ENCODE measurements at places on chromosomes 4 and X.

DNA sequence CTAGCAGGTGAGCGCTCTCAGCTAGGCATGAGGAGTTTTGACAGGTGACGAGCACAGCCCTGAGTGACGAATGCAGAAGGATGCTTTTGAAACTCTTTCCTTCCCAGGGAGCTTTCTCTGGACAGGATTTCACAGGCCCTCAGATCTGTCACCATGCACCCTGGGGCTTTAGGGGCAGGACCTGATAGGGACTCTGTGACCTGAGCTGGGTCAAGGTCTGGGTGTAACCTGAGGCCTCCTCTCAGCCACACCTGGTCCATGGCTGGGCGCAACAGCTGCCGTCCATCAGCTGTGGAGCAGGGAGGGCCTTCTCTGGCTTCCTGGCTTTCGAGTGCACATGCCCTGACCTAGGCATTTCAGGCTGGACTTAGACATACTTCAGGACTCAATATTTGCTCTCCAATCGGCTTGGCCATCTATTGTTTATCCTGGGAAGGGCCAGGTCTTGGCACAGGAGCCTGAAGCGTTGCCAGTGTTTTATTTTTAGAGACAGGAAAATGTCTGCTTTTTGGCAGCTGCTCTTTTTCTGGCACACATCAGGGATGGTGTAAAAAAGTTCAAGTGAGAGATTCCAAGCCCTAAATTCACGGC lies 56.4 kb downstream of the C4orf51 start:
- DNase-seq = no peak

DNA sequence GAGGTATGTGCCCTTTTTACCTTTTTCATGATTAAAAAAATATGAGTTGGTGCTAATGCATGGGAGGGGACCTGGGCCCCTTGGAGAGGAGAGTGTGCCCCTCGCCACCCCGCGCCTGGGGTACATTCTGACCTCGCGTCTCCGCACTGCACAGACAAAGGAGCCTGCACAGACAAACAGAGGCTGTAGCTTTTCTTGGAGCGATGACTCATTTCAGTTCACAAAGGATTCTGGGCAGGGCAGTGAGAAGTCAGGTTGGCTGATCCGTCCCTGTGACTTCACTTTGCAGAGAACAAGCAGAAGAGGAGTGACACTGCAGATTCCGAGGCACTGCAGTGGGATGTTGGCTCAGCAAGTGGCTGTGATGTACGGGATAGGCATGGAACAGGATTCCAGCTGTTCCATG lies 82.9 kb downstream of the STOX2 start:
- peak; percentile 15 for DNase-seq

GRCh38 chr4:141133999-141134995 lies 1.0 kb upstream of the RNF150 start:
- no peak for DNase-seq

GRCh38 chrX:19902110-19902509 lies 14.7 kb upstream of the SH3KBP1 start:
- DNase-seq = no peak

GRCh38 chr4:72326692-72327632 lies 242.1 kb downstream of the ADAMTS3 start:
- DNase-seq = peak; percentile 32

GRCh38 chr4:156746111-156746510 lies 225.5 kb downstream of the PDGFC start:
- DNase-seq = no peak

GRCh38 chr4:152039023-152039481 lies 278.2 kb upstream of the GATB start:
- no peak for DNase-seq

GRCh38 chr4:13496605-13497004 lies 12.5 kb upstream of the RAB28 start:
- no peak for DNase-seq

DNA sequence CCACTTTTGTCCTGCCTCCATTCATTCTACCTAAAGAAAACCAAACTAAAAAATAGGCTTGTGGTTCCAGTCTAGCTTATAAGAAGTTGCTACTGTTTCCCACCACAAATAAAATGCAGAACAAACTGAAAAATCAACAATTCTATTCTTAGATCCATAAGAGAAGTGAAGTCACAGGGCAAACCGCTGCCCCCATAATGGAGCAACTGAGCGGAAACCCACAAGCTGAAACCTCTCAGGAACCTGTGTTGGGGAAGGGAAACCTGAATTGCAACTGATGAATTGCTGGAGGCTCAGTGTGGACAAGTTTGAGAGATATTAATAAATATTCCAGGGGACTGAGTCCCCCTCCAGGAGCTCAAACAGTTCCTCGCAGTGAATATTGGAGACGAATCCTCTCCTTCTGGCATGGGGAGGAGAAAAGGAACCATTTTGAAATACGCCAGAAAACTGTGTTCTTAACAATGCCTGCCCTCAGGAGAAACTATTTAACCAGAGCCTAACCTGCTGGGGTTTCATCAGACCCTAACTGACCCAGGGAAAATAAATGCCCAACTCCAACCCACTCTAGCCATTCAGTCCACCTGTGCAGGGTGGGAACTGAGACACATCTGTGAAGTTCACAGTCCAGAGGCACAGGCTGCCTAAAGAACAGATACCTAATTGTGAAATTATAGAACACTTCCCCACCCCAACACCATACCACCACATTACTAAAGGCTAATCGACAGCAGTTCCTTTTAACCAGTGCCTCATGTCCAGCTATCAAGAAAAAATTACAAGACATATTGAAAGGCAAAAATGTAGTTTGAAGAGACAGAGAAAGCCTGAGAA lies 22.8 kb upstream of the SH3RF1 start:
- no peak for DNase-seq

GRCh38 chr4:166091912-166092510 lies 219.0 kb downstream of the TLL1 start:
- peak; percentile 39 for DNase-seq

DNA sequence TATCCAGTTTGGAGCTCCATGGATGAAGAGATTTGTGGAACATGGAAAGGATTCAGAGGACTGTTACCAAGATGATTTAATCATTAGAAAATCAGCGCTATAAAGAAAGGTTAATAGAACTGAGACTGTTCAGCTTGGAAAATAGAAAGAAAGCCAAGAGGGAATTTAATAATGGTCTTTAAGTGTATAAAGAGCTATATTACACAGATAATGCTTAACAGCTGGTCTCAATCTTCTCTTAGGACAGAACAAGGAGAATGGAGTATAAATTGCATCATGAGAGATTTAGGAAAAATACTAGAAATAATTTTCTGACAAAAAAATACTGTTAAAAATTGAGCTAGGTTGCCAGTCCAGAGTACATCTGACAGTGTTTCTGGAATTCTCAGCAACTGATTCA lies 91.3 kb upstream of the MAGEC2 start:
- no peak for DNase-seq

- no peak for DNase-seq
Measured at GRCh38 chrX:97602465-97603258, 719.0 kb downstream of the RPA4 start.

GRCh38 chr4:107600983-107601382 lies 119.1 kb downstream of the PAPSS1 start:
- no peak for DNase-seq

DNA sequence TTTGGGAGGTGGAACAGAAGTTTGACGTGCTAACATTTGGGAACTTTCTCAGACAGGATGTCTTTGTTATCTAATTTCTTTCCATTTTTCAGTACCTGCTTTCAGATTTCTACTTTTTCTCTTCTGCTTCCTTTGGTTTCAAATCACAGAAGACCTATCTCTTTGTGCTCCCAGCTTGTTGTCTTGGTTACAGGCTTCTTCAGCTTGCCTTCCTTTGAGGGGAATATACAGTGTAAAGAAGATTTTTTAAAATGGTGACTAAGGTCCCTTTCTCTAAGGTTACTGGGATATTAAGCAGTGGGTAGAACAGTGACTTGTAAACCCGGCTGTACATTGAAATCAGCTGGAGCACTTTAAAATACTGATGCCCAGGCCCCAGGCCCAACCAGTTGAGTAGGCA lies 48.0 kb downstream of the TMEM164 start:
- no peak for DNase-seq

DNA sequence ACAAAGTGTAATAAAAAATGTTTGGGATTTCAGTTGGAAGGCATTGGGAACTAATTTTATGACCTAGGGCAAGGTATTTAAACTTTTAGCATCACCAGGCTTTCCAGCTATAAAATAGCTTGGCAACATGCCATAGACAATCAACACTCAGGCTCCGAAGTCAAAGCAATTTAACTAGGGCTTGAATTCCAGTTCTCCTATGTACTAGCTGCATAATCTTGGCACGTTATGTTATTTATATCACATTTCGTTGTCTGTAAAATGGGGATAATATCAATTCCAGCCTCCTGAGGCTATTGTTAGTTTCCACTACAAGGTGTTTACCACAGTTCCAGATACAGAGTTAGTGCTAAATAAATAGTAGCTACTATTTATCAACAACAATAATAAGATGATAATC lies 78.8 kb downstream of the DMD start:
- DNase-seq = no peak

DNA sequence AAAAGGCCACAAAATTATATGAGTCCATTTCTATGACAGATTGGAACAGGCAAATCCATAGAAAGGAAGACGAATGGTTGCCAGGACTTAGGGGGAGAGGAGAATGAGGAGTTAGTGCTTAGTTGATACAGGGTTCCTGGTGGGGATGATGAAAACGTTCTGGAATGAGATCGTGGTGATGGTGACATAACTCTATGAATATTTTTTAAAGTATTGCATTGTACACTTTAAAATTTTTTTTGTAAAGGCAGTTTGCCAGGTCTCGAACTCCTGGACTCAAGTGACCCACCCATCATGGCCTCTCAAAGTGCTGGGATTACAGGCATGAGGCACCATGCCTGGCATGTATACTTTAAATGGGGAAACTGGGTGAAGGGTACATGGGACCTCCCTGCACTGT lies 9.9 kb upstream of the CCNQ start:
- DNase-seq = no peak

DNA sequence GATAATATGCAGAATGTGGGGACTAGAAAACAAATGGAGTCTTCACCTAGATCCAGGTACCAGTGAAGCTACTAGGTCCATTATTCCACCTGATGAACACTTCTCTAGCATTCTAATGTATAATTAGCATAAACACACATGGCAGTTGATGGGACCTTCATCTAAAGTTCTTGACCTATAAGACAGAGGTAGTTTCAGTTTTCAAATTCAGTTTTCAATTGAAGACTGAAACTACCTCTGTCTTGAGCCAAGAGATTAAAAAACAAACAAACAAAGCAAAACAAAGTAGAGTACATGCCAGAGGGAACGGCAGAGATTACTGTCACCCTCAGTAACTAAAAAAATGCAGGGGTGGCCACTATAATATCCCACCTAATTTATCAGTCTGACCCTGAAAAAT lies 199.9 kb upstream of the NEIL3 start:
- DNase-seq = no peak

- no peak for DNase-seq
Measured at GRCh38 chrX:44071847-44072551, 98.8 kb upstream of the NDP start.

DNA sequence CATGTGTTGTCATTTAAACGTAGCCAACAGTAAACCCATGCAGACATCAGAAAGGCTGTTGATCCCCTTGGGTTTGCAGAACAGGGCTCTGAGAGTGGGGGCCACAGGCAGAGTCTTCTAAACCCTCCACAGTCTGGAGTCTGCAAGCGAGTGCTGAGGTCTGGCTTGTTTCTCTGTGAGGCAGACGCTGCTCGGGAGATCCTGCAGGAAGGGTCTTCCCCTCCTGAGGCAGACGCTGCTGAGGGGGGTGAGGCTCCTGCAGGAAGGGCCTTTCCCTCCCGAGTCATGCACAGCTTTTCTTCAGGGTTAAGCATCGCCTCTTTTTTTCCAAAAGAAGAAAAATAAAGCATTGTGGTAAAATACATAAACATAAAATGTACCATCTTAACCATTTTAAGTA lies 17.1 kb upstream of the PDE6B start:
- DNase-seq = no peak

DNA sequence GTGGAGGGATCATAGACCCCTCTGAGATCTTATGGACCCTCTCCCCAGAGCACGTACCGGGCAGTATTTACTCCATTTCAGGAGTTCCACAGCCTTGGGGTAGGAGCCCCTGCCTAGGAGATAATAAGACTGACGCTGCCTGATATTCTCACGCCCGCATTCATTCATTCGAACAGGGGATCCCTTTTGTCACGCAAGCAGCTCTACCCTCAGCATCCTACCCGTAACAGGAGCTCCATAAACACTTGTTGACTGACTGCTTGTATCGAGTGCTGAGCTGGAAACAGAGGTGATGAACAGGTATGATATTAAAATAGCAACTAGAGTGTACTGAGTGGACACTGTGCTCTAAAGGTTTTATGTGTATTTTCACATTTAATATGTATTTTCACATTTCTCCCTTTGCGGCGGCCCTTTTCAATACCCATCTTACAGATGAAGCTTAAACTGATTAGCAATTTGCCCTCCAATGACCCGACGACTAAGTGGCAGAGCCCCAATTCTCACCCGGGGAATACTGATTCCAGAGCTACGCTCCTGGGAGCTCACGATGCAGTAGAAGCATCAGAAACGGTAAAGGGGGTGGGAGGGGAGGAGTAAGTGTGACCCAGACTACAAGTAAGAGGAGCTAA lies 888 bp downstream of the RAB28 start:
- no peak for DNase-seq

GRCh38 chrX:133415276-133416105 lies at the start of gene GPC4:
Gene GPC4, minus strand, starts transcription at chrX:133415489. Its CDS starts 524 bp downstream, at chrX:133414965.
- no peak for DNase-seq

DNA sequence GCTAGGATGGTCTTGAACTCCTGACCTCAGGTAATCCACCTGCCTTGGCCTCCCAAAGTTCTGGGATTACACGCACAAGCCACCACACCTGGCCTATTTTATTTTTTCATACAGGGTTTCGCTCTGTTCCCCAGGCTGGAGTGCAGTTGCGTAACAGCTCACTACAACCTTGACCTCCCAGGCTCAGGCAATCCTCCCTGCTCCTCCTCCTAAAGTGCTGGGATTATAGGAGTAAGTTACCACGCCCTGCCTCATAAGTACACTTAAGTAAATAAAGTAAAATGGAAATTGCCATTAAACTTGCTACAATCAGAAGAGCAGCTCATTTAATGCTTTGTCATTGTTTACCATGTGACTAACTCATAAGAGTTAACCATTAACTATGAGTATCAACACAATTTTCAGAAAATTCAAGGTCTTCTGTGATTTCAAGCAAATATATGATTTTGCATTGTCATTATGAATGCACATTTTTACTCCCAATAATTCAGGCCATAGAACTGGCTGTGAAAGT lies 12.3 kb downstream of the UGDH start:
- DNase-seq = no peak

DNA sequence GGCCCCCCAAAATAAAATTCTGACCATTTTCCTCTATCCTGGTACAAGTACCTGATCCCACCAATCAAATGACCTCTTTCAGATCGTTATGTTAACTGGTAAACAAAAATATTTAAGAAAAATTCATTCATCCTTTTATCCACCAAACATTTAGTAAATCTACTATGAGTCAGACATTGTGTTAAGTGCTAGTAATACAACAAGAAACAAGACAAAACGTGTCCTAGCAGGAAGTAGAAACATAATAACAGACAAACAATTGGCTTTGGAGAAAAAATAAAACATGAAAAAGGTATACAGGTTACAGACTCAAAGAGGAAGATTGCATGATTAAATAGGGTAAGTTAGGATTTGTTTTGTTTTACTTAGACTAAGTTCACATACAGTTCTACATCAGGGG lies 43.7 kb downstream of the ANTXR2 start:
- no peak for DNase-seq

Data from activated CD4-positive, alpha-beta T cell treated with anti-CD3 and anti-CD28 coated beads, Interleukin-2, Interleukin-6, amounts not matched to agents 100 ng/mL and 50 ng/mL, durations not matched to agents 16 hours and 8 hours (primary cell).